ENCODE measurements at places on chromosomes 16 and 17.

DNA sequence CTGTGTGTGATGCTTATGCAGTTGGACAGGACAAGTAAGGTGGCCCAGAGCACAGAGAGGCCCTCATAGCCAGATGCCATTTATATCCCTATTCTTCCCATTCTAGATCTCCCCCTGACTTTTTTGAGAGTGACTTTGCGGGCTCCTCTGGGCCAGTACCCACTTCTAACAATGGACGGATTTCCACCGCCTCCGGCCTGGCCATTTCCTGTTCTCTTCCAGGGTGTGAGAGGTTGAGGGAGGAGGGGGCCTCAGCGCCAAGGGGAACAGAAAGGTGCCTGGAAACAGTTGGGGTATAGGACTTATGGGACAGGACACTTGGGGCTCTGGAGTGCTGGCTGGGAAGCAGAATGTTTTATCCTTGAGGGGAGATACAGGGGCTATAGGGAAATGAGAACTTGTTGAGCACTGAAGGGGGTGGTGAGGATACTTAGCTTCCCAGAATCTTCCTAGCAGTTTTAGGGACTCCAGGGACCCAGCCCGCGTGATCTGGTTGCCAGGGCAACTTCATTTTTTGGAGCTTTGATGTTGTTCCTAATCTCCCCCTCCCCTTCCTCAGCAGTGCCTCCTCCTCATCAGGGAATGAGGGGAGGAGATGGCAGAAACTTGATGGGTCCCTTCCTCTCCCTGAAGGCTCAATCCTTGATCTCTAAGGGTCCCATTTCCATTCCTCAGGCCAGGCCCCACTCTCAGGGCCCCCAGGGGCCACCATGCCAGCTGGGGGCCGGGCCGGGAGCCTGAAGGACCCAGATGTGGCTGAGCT, 3.6 kb downstream of the TAOK2 start:
- DNase-seq = no peak

DNA sequence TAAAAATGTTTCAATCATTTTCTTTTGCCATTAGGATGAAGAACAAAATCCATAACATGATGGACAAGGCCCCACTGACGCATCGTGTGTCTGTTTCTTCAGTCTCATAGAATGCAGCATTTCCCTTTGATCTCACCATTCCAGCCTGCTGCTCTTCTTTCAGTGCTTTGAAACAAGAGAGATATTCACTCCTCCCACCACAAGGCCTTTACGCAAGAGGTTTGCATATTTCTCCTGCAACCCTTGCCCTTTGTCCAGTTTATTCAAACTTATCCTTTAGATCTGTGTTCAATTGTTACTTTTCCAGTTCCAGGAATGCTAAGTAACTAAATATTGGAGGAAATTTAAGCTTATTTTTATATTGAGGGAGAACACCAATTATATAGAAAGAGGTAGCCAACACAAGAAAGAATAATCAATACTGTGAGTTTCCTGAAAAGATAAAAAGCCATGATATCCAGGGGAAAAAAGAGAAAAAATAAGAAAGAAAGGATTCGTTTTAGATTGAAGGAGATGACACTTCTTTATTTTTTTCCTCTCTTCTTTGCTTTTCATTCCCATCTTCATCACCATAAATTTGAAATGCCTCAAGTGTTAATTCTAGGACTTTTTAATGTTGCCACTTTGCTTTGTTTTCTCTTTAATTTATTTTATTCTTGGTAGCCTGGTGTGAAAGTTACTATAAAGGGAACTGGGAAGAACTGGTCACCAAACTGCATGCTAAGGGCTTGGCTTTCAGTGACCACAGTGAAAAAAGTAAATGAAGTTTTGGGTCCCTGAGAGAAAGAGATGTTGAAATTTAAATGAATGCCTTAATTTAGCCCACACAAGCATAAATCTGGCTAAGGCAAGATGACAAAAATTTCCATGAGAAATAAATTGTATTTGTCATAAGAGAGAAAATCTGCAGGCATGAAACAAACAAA, 102.1 kb downstream of the KIF2B start:
- DNase-seq = no peak

DNA sequence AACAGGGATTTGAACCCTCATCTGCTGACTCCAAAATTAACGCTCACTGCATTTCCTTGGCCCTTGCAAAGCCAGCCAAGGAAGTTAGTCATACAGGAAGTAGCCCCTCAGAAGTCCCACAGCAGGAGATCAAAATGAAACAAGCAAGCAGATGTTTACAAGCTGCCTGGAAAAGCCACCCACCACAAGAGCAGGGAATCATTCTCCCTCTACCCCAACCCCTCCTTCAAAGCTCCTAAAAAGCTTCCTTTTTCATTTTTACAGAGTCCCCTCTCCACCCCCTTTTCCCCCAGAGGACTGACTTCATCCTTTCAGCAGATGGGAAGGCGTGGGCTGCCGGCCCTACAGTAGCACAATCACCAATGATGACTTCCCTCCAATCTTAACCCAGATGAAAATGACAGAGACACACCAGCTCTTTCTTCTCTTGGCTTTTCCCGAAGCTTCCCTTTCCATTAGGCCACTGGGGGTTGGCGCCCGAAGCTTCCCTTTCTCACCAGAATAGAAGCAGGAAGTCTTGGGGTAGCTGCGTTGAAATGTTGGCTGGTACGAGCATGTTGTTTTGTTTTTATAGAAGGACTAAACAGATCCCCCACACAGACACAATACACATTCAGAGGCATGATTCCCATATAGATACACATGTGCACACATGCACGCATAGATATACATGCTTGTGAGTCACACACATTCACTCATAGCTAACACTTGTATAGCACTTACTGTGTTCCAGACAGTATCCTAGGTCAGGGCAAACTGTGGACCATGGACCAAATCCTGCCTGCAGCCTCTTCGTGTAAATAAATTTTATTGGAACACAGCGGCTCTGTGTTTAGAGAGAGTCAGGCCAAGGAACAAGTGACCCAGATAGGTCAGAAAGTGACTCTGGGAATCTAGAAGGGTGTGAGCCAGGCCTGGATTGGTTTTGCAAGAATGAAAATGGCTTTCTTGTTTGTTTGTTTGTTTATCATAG, 17.4 kb downstream of the ITPRIPL2 start:
- no peak for DNase-seq

- DNase-seq = no peak
Observed at GRCh38 chr16:57770361-57770760, 31.9 kb downstream of the KIFC3 start.

DNA sequence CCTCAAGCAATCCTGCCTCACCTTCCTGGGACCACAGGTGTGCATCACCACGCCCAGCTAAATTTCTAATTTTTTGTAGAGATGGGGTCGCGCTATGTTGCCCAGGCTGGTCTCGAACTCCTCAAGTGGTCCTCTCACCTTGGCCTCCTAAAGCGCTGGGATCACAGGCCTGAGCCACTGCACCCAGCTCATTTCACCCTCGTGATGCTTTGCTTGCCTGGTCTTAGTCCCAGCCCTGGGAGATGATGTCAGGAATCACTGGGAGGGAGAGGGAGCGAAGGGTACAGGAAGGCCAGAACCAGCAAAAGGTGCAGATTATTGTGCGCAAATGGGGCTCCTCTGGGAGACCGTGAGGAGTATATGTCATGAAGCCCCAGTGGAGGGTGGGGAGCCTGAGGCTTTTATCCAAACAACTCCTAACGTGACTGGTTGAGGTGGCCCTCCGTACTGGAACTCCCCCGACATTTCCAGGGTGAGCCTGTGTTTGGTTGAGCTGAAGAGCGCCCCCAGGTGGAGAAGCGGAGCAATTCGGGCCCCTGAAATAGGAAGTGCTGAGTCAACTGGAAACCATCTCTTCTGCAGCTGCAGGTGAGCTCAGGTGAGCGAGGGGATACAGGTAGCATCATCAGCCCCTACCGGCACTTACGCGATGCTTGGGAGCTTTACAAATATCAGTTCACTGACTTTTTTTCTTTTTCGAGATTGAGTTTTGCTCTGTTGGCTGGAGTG, 41.2 kb upstream of the HAPSTR1 start:
- no peak for DNase-seq

DNA sequence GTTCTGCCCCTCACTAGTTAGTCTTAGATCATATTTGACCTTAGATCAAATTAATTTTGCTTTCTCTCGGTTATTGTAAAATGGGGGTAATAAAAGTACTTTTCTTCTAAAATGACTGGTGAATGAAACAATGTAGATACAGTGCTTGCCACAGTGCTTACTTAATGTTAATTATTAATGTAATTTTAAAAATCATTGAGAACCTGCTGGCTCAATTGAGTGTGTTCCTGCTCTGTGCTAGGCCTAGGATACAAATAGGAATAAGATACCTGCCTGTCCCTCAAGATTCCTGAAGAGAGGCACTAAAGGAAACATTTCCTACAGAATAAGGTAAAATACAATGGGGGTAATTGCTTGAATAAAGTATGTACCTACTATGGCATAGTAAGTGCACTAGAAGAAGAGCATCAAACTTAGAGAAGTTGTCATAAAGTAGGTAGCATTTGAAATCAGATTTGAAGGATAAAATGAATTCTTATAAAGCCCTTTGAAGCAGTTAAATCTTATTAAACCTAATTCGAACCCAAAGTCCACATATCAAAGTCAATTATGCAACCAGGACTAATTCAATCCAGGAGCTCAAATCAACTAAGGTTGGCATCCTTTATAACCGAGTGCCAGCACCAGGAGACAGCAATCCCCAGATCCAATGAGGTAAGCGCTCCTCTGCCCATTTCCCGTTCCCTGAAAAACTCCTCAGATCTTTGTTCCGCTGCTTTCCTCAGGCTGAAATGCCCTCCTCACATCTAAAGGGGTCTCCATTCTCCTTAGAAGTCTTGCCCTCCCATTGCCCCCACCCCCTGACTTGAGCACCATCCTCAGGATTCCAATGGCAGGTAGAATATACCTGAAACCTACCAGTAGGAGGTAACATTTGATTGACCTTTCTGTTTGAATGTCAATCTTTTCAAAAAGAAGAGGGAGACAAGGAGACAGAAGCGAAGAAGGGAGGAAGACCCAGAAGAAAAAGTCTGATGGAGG, 2.4 kb upstream of the MED13 start:
- DNase-seq = no peak

GRCh38 chr17:9677896-9678295, 32.6 kb downstream of the USP43 start:
- DNase-seq = no peak

DNA sequence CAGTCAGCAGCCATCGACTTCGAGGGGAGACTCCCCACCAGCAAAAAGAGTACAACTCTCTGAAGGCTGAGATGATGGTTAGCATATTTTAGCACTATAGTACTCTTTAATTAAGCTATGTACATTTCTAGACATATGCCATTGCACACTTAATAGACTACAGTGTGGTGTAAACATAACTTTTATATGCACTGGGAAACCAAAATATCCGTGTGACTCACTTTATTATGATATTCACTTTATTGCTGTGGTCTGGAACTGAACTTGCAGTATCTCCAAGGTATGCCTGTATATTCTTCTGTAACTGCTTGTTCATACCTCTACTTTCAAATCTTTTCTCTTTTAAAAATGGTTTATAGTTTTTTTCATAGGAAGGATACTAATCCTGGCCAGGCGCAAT, 11.0 kb upstream of the NXPH3 start:
- DNase-seq = no peak

- no peak for DNase-seq
Observed at GRCh38 chr17:32161029-32161428, 18.7 kb downstream of the RHOT1 start.

DNA sequence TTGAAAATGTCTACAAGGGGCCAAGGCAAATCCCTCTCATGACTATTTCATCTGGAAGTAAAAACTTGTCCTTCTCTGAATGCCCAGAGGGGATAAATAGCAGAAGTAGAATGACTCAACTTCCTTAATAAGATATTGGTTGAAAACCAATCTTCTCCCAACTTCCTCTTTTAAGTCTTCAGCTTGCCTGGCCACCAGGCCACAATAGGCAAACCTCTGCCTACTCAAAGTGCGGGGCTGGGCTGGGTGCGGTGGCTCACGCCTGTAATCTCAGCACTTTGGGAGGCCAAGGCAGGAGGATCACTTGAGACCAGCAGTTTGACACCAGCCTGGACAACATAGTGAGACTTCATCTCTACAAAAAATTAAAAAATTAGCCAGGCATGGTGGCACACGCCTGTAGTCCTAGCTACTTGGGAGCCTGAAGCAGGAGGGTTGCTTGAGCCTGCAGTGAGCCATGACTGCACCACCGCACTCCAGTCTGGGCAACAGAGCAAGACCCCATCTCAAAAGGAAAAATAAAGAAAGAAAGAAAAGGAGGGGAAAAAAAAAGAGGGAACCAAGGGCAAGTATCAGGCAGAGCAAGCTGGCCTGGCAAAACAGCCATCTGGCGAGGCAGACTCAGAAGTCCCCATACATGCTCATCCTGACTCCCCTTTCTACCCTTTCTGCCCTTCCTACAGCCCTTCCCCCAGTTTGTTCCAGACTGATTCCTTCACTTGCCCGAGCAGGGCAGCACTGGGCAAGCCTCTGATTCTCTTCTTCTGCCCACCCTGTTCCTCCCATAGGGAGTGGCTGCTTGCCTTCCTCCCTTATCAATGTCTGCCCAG, 20.6 kb downstream of the MAP3K14 start:
- DNase-seq = no peak

DNA sequence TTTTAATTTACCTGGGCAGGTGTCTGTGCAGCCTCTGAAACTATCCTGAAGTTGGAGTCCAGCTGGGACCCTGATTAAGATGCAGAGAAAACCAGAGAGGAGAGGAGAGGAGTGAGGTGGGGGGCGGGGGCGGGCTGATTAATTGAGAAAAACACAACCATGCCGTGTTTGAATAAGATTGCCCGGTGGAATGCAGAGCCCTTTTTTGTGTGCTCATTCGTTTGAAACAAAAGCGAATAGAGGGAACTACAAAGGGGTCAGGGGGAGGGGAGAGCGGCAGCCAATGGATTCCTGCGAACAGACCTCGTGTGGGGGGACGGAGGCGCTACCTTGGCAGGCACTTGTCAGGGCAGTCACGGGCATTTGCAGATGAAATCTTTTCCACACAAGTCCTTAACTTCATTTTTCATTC, 355.8 kb downstream of the SOX9 start:
- DNase-seq = no peak

- no peak for DNase-seq
Observed at GRCh38 chr16:67531247-67531646, 2.6 kb downstream of the RIPOR1 start.

- DNase-seq = peak; percentile 58
Observed at GRCh38 chr17:41917679-41918313, 955 bp downstream of the ACLY start.

- DNase-seq = no peak
Observed at GRCh38 chr17:41329279-41329948, 13.9 kb upstream of the KRTAP17-1 start.

DNA sequence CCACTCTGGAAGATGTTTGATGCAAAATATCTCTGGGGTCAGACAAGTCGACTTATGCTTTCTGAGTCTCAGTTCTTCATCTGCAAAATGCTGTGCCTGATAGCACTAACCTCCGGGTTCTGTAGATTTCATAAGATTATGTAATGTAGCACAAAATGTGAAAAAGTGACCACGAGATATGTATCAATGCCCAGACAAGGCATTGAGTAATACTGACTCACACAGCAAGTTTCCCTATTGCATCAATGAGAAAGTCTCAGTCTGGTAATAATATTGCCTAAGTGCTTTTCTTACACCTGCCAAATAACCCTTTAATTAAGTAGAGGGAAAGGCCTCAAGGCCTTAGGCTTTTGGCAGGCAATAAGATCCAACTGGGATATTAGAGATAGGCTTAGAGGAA, 41.4 kb upstream of the MMP2 start:
- DNase-seq = no peak

Data from uterus (tissue), 4 donors.